ENCODE measurements at places on chromosomes 1 and 21.

DNA sequence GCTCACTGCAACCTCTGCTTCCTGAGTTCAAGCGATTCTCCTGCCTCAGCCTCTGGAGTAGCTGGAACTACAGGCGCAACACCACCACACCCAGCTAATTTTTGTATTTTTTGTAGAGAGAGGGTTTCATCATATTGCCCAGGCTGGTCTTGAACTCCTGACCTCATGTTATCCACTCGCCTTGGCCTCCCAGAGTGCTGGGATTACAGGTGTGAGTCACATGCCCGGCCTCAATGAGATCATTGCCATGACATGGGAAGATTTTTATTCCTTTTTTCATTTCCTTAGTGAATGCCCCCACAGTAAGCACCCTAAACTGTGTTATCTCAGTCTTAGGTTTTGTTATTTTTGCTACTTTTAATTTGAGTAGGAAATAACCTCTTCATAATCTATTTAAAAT, 977.9 kb downstream of the BRINP3 start:
- no peak for DNase-seq

- no peak for DNase-seq
Measured at GRCh38 chr1:153687346-153688125, 9.0 kb downstream of the NPR1 start.

- no peak for DNase-seq
Measured at GRCh38 chr1:157849229-157849875, 7.7 kb upstream of the CD5L start.

DNA sequence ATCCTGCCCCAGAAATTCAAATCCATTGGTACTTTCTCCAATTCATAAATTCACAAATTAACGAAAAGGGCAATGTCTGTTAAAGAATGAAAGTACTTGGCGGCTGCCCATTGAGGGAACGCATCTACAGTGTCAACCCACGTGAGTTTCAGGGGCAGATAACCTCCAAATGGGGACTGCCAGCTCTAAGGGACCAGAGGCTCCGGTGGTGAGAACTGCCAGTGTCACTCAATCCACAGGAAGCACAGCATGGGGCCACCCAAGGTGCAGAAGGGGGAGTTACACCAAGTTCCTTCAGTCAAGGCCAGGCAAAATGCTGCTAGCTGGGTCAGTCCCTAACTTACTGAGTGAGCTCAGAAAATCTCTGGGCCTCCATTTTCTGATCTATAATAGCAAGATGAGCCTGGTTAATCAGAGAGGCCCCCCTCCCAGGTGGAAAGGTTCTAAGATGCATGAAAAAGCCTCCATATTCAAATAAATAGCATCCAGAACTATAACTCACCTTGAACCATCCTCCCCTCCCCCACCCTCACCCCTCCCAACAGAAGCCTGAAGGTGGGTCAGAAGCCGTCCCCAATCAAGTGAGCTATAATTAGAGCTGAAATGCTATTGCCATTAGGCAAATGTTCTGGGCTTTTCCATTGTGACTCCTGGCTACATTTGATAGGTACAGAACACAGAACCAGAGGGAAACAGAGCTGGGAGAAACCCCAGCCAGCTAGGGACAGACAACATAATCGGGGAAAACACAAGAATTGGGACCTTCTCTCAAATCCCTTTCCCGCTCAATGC, 41.7 kb downstream of the LRP8 start:
- no peak for DNase-seq

- DNase-seq: no peak
Measured at GRCh38 chr1:62870148-62870547, 86.2 kb downstream of the ATG4C start.

- no peak for DNase-seq
Measured at GRCh38 chr1:224929335-224930237, at the start of gene DNAH14. Gene DNAH14 (plus strand): TSS chr1:224929675. CDS start chr1:224952703, 23,028 bp downstream.
